ENCODE measurements at places on chromosomes 2 and 18.

GRCh38 chr2:1718339-1719220 is 25.7 kb downstream of the PXDN start:
- no peak for DNase-seq

- no peak for DNase-seq
Measured at GRCh38 chr2:98912957-98913915, 22.8 kb downstream of the CRACDL start.

DNA sequence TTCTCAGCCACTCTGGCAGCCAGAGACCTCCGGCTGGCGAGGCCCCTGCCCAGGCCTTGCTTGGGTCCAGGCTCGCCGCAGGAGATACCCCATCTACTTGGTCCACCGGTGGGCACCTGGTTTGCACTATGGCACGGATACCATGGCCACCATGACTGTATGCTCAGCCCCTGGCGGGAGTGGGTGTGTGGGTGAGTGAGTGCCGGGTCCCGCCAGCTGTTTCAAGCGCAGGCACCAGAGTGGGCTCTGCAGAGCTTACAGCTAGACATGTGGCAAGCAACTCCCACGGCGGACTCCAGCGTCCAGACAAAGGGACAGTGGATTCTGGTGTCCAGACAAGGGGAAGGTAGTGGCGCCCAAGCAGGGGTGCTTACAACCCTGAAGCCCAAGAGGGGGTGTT is 1.4 kb downstream of the ATG4B start:
- no peak for DNase-seq

- DNase-seq, result no peak
Measured at GRCh38 chr18:22816266-22817176, 116.6 kb upstream of the RBBP8 start.

GRCh38 chr2:229610333-229610732 is 104.0 kb downstream of the DNER start:
- DNase-seq, result no peak

DNA sequence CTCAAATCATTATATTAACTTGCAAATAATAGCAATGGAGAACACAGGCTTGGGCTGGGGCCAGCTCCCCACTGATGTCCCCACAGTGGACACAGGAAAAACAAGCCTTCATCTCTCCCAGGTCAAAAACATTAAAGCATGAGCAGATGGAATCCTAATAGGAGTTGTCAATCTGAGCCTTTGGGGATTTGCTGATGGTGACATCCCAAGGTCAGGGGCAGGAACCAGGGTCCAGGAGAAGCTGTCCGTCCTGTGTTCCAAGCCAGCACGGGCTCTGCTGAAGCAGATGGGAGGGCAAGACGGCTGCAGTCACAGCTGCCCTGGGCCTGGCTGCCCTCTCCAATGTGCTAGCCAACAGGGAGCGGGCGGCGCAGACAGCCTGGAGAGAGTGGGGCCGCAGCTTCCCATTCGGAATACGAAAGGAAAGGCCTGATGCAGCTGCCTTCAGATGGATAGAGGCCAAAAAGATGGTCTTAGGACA is 135.5 kb downstream of the NDUFA10 start:
- DNase-seq, result no peak

DNA sequence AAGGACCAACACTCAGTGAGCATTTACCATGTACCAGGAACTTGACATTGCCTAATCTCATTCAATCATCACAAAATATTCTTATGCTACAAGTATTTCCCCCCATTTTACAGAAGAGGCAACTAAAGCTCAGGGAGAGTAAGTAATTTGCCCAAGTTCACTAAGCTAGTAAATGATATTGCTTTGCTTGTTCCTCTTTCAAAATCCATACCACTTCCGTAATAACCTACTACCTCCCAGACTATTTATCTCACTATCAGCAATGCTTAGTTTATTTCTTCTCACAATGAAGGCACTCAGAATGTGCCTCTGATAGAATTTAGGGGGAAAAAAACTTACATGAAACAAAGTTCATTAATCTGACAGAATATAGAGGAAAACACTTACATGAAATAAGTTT is 1070.9 kb upstream of the FANCL start:
- DNase-seq, result no peak

DNA sequence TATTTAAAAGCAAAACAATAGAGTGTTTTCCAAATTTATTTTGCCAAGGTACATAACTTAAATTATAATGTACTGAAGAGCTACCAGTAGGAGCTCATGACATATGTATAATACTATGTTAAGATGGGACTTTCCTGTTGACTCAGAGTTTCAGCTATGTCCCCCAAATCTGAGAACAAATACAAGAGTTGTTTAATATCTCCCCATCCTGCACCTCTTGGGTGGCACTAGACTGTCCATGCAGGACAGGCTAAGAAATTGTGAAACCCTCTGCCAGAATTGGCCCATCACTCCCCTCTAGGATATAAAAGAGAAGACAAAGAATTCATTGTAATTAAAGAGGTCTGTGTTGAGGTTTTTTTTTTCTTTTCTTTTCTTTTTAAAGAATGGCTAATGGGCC is 21.7 kb upstream of the CTAGE1 start:
- no peak for DNase-seq

- no peak for DNase-seq
Measured at GRCh38 chr2:767440-767839, 90.2 kb upstream of the TMEM18 start.

GRCh38 chr2:102126169-102126568 is 16.4 kb upstream of the IL1R1 start:
- DNase-seq, result no peak

DNA sequence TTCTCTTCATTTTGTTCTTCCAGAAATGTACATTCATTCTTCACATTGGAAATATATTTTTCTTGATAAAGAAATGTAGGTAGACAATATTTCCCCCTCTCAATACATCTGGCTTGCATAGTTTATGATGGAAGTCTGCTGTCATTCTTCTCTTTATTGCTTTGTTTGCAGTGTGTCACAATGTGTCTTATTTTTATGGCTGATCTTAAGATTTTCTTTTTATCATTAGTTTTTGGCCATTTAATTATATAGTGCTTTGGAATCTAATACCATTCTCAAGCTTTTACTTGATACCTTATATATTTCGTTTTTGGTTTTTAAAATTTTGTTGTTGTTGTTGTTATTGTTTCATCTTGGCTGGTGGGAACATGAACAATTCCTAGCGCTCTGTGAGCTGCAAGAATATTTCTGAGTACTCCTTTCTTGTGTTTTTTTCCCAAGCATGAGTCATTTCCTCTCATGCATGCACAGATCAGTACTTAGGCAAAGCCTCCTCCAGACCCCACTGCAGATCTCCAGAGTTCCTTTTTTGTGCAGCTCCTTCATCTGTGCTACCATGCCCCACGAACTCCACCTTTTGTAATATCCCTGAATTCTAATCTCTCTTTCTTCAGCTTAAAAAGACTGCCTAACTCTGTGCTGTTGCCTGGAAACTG is 13.7 kb upstream of the MMADHC start:
- no peak for DNase-seq

- no peak for DNase-seq
Measured at GRCh38 chr2:96245609-96246390, 20.0 kb downstream of the TMEM127 start.

Data from stimulated activated CD4-positive, alpha-beta T cell treated with anti-CD3 and anti-CD28 coated beads, Interleukin-1b, Interleukin-23, amount 100 ng/mL, for 48 hours (primary cell).